Endothelial cell of coronary artery (primary cell): ENCODE measurements at places on chromosomes 3 and 15. TPM values are rescaled to one million over a fixed set of nuclear protein-coding genes. Genes with fewer than 3 reads are reported as not detected.

The SNX1 gene
- 40.5 and 43.5 TPM in 2 replicates for total RNA-seq

The CHCHD6 gene
- total RNA-seq: 12.3 and 15.8 TPM in 2 replicates

The ITPR1 gene
- 19.0 and 39.9 TPM in 2 replicates for total RNA-seq

The SELENOK gene
- 22.8 and 23.0 TPM in 2 replicates for total RNA-seq

The ISG20 gene
- 18.7 and 22.4 TPM in 2 replicates for total RNA-seq

The SH2D7 gene
- total RNA-seq: not detected in 2 replicates

The PTH1R gene
- 0.18 and 0.85 TPM in 2 replicates for total RNA-seq

The SLC28A1 gene
- not detected in 2 replicates for total RNA-seq

The PRRT3 gene
- 0.72 and 0.94 TPM in 2 replicates for total RNA-seq

The SPINK8 gene
- not detected in 2 replicates for total RNA-seq

The CASR gene
- not detected in 2 replicates for total RNA-seq

The C3orf22 gene
- total RNA-seq: not detected in 2 replicates

The CELSR3 gene
- 0.18 and 0.47 TPM in 2 replicates for total RNA-seq

The CDC25A gene
- 5.9 and 12.4 TPM in 2 replicates for total RNA-seq
